GM12878 (cell line): ENCODE measurements at places on chromosomes 5 and 9.

GRCh38 chr5:137158691-137159090 is 340.4 kb downstream of the SPOCK1 start:
- H3K4me3 ChIP-seq, result no peak overlapping the region
- H3K27me3 ChIP-seq, result no peaks in the 10 kb centered on the region
- H3K27ac ChIP-seq, result no peak overlapping the region
- no peaks in the 10 kb centered on the region for H3K4me1 ChIP-seq

- no peaks in the 10 kb centered on the region for H3K4me1 ChIP-seq
- H3K36me3 ChIP-seq, result no peaks in the 10 kb centered on the region
- no peak for DNase-seq
These were observed 650 bp downstream of the FRMD3 start for GRCh38 chr9:83537331-83538171.

GRCh38 chr9:36808251-36808650 is 225.8 kb downstream of the PAX5 start:
- no peaks in the 10 kb centered on the region for H3K27me3 ChIP-seq
- DNase-seq, result no peak
- no peaks in the 10 kb centered on the region for H3K4me1 ChIP-seq
- no peak overlapping the region for H3K27ac ChIP-seq
- H3K4me3 ChIP-seq, result no peak overlapping the region

DNA sequence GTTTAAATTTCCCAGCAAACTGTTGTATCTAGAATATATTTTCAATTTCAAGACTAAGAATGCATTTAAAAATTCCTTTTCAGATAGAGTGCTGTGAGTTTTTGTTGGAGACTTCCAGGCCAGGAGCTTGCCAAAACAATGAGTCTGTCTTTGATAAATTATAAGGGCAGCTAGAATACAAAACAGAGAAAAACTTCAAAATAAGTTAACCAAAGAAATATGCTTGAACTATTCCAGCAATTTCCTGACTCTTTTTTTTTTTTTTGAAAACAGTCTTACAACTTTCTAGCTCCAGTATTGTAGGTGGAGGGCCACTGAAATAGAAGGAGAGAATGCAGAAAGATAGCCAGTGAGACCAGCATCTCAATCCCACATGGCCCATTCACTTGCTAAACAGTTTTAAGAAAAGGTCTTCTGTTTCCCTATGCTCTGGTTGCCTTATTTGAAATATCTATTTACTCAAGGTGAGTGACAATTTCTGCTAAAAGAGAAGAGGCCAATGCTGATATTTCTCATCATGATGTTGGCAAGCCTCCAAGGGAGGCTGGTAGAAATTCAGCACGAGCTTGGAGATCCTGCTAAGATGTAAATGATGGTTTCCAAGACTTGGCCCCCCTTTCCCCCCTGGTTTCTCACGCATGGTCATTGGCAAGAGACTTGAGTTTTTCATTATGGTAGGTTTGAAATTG is 103.2 kb downstream of the USP20 start:
- H3K27ac ChIP-seq, result no peak overlapping the region; the same call in 1 of the 2 replicates
- no peak for DNase-seq
- no peak overlapping the region for H3K4me3 ChIP-seq
- peaks cover 39% of the 10 kb centered on the region for H3K36me3 ChIP-seq
- no peaks in the 10 kb centered on the region for H3K27me3 ChIP-seq

DNA sequence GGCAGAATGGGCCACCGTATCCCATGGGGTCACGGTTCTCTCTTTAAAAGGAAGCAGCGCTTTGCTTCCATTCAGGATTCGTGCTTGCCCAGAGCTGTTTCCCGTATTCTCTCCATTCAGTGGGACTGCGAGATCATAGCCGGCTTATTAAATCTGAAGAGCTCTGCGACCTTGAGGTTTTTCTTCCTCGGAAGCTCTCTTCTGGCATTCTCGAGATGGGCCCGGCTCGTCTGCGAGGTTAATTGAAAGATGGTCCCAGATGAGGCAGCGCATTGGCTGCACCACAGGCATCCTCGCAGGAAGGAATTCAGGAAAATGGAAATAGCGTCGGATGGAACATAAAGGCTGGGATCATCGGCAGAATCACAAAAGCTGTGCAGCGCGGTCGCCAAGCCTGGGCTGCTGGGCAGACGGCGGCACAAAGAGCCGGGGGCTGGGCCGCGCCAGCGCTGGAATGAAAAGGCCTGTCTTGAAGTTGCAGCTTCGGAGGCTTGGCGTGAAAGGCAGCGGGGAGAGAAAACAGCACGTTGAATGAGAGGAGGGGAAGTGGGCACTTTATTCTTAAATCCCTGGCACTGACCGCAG is 236.2 kb downstream of the IRX2 start:
- no peak overlapping the region for H3K4me3 ChIP-seq
- H3K27me3 ChIP-seq, result no peaks in the 10 kb centered on the region
- H3K36me3 ChIP-seq, result no peaks in the 10 kb centered on the region
- no peaks in the 10 kb centered on the region for H3K4me1 ChIP-seq

DNA sequence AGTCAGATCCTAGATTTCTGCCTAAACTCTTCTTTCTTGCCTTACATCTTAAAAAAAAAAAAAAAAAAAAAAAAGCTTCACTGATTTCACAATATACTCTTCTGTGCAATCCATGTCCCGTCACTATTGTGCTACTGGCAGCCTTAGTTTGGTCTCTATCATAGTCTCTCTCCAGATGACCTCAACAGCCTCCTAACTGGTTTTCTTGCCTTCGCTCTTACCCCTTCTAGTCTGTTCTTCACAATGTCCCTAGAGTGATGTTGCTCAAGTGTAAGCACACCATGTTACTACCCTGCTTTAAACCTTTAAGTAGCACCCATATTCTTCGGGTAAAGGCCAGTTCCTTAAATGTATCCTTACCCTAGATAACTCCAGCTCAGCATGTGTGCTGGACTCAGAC is 25.8 kb downstream of the CD180 start:
- no peaks in the 10 kb centered on the region for H3K27me3 ChIP-seq
- no peaks in the 10 kb centered on the region for H3K36me3 ChIP-seq
- no peak for DNase-seq
- H3K27ac ChIP-seq, result no peak overlapping the region

DNA sequence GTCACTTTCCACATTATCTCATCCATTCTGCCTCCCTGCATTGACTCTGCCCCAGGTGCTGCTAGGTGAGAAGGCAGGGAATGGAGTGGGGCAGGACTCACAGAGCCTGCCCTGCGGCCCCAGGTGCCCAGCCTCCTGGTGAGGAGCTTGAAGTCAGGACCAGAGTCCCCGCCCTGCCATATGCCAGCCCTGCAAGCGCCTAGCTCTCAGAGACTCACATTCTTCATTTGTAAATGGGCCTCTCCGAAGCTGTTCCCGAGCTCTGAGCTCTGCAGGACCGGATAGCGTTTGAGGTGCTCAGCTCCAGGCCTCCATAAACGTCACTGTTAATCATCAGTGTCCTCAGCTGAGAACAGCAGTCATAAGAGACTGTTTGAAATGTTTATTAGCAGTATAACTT is 75.1 kb upstream of the STXBP1 start:
- DNase-seq, result no peak
- no peaks in the 10 kb centered on the region for H3K27me3 ChIP-seq
- H3K36me3 ChIP-seq, result no peaks in the 10 kb centered on the region
- no peak overlapping the region for H3K27ac ChIP-seq
- no peaks in the 10 kb centered on the region for H3K4me1 ChIP-seq

DNA sequence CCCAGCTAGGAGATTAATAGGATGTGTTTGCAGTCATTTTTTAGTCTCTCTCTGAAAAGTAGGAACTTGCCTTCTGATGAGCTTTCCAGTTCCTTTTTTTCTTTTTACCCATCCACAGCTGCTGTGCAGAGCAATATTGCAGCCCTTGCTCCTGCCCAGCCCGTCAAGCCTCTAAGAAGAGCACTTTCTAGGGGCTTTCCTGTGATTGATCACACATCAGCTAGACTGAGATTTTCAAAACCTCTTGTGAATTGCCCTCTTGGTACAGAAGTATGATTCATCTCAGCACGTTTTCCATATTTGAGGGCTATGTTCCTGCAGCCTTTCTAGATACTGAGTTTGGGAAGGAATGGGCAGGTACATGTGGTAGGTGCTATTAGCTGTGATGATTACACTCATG is 93.9 kb downstream of the GALNT10 start:
- DNase-seq, result peak; percentile 68
- peak overlapping the region; percentile 72; the same call in 1 of the 2 replicates for H3K27ac ChIP-seq
- H3K27me3 ChIP-seq, result no peaks in the 10 kb centered on the region

DNA sequence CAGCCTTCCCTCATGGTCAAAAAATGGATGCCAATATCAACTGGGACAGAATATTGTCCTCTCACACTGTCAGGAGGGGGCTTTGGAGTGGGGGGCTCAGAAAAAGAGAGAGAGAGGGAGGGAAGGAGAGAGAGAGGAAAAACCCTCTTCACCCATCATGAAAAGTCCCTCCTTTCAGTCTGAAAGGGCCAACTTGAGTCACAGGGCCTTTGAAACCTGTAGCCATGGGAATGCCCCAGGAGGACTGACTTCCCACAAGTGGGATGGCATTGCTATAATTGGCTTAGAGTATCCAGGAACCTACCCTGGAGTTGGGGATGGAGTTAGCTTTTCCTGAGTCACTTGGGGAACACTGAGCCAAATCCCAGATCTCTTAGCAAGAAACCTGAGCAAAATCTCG is 41.2 kb downstream of the DNAJC21 start:
- H3K27ac ChIP-seq, result no peak overlapping the region
- no peak for DNase-seq
- H3K36me3 ChIP-seq, result no peaks in the 10 kb centered on the region
- H3K27me3 ChIP-seq, result no peaks in the 10 kb centered on the region
- no peak overlapping the region for H3K4me3 ChIP-seq

DNA sequence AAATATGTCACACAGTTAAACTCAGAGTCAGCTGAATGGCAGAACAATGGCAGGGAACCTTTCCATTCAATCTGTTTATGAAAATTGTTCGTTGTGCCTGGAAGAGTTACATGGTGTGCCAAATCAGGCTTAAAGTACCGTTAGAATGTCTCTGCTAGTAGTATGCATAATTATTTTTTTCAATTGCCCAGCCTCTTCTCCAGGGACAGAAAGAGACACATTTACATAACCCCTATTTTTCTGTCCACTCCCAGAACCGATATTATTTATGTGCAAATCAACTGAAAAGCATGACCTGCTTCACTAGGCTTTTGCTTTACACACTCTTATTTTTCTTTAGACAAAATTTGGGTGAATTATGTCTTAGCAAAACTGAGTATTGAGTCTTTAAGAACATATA is 459.1 kb downstream of the EFNA5 start:
- no peaks in the 10 kb centered on the region for H3K36me3 ChIP-seq

- H3K4me1 ChIP-seq, result peaks cover 16% of the 10 kb centered on the region
- H3K27ac ChIP-seq, result no peak overlapping the region
- no peak for DNase-seq
- H3K27me3 ChIP-seq, result no peaks in the 10 kb centered on the region
These were observed 31.2 kb upstream of the DTWD2 start for GRCh38 chr5:119019501-119019900.

DNA sequence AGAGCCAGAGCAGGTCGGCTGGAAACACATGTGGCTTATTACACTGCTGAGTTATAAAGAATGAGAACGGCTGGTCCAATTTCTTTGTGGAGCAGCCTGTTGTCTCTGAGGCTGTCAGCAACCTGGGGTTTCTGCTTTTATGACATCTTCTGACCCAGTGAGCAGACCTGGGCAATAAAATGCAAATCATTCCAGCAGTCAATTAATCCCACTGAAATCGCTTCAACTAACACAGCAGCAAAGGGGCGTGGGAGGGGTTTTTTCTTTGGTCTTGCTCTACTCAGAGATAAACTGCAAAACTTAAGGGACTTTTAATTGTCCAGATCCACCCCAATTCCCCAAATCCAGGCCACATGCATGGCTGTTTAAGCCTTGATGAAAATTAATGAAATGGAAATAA is 215.7 kb downstream of the SLIT3 start:
- H3K4me3 ChIP-seq, result no peak overlapping the region
- H3K36me3 ChIP-seq, result no peaks in the 10 kb centered on the region
- DNase-seq, result no peak
- H3K27me3 ChIP-seq, result no peaks in the 10 kb centered on the region
- no peak overlapping the region for H3K27ac ChIP-seq

- no peak for DNase-seq
- H3K4me1 ChIP-seq, result no peaks in the 10 kb centered on the region
- no peak overlapping the region for H3K4me3 ChIP-seq
- no peak overlapping the region for H3K27ac ChIP-seq
These were observed 9.3 kb downstream of the TPPP start for GRCh38 chr5:683551-684481.

- H3K4me3 ChIP-seq, result peak overlapping the region; percentile 65
- H3K36me3 ChIP-seq, result peaks cover 19% of the 10 kb centered on the region
- no peak for DNase-seq
- H3K27me3 ChIP-seq, result no peaks in the 10 kb centered on the region
- H3K27ac ChIP-seq, result peak overlapping the region; percentile 98
These were observed 52.4 kb downstream of the AHRR start for GRCh38 chr5:373710-374602.

- peaks cover 3% of the 10 kb centered on the region; the same call in 1 of the 2 replicates for H3K4me1 ChIP-seq
- no peaks in the 10 kb centered on the region for H3K36me3 ChIP-seq
- H3K27me3 ChIP-seq, result no peaks in the 10 kb centered on the region
- no peak for DNase-seq
These were observed 17.9 kb upstream of the ZCCHC7 start for GRCh38 chr9:37102486-37102885.

- H3K27me3 ChIP-seq, result no peaks in the 10 kb centered on the region
- H3K4me1 ChIP-seq, result peaks cover 6% of the 10 kb centered on the region; the same call in 1 of the 2 replicates
- no peak overlapping the region for H3K27ac ChIP-seq
- H3K36me3 ChIP-seq, result no peaks in the 10 kb centered on the region
These were observed 39.6 kb downstream of the PDCD1LG2 start for GRCh38 chr9:5549658-5550650.

- H3K4me3 ChIP-seq, result no peak overlapping the region
- H3K4me1 ChIP-seq, result no peaks in the 10 kb centered on the region
- DNase-seq, result no peak
- no peaks in the 10 kb centered on the region for H3K27me3 ChIP-seq
- no peaks in the 10 kb centered on the region for H3K36me3 ChIP-seq
These were observed 27.2 kb upstream of the ZNF608 start for GRCh38 chr5:124773315-124774311.

- H3K4me3 ChIP-seq, result no peak overlapping the region
- H3K27me3 ChIP-seq, result peaks cover 7% of the 10 kb centered on the region
- no peaks in the 10 kb centered on the region for H3K36me3 ChIP-seq
- no peaks in the 10 kb centered on the region for H3K4me1 ChIP-seq
These were observed 34.1 kb upstream of the MSX2 start for GRCh38 chr5:174690271-174690670.

DNA sequence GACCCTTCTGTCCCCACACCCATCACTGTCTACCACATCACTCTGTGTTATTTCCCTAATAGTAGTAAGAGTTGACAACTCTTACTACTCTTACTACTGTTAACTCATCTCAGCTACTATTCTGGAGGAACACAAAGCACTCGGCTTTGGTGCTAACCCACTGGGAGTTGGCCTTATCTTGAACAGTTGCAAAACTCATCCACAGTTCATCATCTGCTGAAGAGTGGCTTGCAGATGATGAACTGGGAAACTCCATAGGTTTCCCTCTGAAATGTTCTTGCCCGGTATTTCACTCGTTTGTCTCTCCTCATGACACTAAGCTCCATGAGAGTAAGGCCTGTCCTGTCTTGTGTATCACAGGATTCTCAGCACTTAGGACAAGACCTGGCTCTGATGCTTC is 221.4 kb downstream of the NR3C1 start:
- no peak overlapping the region for H3K4me3 ChIP-seq
- H3K27ac ChIP-seq, result peak overlapping the region; percentile 90
- no peaks in the 10 kb centered on the region for H3K36me3 ChIP-seq
- DNase-seq, result no peak
- H3K4me1 ChIP-seq, result peaks cover 42% of the 10 kb centered on the region
- H3K27me3 ChIP-seq, result no peaks in the 10 kb centered on the region
